ENCODE measurements at places on chromosomes 1 and 21.

DNA sequence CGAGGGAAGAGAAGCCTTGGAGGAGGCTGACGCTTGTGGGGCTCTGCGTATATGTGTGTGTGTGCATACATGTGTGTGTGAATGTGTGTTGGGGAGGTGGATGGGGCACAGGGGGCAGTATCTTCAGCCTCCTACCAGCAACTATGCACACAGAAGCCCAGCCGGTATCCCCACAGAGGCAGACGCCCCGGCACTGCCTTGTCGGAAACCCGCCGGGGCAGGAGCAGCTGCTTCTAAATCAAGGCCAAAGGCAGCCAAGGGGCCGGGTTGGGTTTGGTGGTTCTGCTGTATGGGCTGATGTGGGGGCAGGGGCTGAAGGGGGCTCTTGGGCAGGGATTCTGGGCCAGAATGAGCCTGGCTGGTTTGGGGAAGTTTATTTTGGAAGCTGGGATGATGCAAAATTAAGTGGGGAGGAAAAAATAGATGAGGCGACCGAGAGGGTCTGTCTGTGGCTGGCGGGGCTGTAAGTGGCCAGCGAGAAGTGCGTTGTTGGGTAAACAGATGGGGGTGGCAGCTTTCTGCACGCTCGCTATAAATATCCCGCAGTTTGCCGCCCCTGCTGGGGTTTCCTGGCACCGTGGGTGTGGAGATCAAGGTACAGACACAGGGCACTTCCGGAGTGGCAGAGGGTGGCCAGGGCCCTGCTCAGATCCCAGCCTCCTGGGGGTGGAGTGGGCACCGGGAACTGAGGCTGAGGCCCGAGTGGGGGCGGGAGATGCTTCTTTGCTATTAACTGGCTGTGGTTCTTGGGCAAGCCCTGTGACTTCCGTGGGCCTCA, 11.0 kb upstream of the WNT4 start:
- DNase-seq = no peak

GRCh38 chr1:168864266-168864665, 135.3 kb upstream of the DPT start:
- DNase-seq = no peak

- DNase-seq = no peak
These were observed 35.0 kb downstream of the BTG3 start for GRCh38 chr21:17577701-17578100.

DNA sequence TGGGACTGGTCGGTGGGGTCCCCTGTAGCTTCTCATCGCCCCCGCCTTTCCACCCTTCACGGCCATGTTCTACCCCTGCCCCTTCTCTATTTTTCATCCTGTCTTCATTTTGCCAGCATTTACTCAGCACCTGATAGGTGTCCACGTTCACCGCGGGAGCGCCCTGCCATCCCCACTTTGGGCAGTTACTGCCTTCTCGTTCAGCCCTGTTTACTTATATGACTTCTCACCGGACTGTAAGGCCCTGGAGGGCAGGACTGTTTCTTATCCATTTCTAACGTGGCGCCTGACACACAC, 380 bp downstream of the MFN2 start:
- no peak for DNase-seq

DNA sequence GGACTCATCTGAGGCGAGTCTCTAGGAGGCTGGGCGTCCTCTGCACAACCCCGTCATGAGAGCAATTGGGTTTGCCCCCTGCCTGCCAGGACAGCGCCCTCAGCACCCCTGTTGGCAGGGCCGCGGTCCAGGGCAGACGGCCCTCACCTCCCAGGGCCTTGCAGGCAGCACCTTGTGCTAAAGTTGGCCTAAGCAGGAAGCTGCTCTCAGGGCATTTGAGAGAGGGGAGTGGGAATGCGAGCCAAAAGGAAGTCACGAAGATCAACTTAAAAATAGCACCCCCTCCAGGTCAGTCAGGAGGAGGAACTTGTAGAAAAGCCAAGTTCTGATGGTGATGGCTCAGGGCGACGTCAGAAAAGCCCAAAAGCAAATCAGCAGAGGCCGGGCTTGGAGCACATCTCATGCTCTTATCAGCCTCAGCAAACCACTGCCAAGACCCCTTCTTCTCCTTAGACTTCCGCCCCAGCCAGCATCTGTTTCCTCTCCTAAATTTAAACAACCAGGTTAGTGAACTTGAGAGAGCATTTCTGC, 12.6 kb upstream of the ADORA3 start:
- no peak for DNase-seq

- DNase-seq = no peak
These were observed 675.7 kb upstream of the CHRM3 start for GRCh38 chr1:238710697-238711096.

- no peak for DNase-seq
These were observed 22.4 kb downstream of the NADK start for GRCh38 chr1:1755852-1756251.

- DNase-seq = no peak
These were observed 76.3 kb downstream of the NPHP4 start for GRCh38 chr1:5915587-5916571.

GRCh38 chr21:43467785-43468184, 40.9 kb upstream of the SIK1 start:
- DNase-seq = no peak

- DNase-seq = peak; percentile 10
These were observed 330.9 kb downstream of the S1PR1 start for GRCh38 chr1:101567582-101568189.

DNA sequence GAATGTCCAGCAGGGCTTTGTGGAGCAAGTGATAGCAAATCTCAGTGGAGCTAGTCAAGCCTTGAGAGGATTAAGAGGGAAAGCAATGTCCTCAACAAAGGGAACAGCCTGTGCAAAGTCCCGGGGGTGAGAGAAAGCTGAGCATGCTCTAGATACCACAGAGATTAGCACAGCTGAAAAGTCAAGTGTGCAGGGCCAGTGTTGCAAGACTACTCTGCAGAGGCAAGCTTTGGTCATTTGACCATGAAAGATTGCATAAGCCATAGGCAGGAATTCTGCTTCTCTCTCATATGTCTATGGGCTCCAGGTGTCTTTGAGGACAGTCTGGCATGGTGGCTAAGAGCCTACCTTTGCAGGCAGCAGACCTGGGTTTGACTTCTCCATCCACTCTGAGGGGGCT, 181.0 kb upstream of the JUN start:
- DNase-seq = no peak

GRCh38 chr1:166300767-166301166, 134.0 kb upstream of the FAM78B start:
- no peak for DNase-seq

DNA sequence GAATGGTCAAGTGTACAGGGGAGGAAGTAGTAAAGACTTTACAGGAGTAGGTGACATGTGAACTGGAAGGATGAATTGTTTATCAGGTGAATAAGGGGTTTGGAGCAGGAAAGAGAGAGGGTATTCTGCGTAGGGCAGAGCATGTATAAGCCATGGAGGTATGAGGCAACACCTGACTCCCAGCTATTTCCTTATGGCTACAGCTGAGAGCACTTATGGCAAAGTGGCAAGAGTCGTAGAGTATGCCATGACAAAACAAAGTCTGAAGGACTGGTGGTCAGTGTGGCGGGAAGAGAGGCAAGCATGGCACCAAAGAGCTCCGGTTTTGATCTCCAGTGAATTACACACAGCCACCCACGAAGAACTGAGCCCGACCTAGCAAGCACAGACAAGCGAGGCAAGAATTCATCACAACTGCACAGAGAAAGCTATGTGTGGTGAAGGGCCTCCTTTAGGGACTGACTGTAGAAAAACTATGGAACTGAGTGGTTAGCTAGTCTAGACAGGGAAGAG, 9.0 kb upstream of the ELOVL1 start:
- DNase-seq = no peak

GRCh38 chr1:150621497-150622302, 7.7 kb downstream of the ENSA start:
- peak; percentile 36 for DNase-seq
